ENCODE measurements at places on chromosomes 2 and 18.

DNA sequence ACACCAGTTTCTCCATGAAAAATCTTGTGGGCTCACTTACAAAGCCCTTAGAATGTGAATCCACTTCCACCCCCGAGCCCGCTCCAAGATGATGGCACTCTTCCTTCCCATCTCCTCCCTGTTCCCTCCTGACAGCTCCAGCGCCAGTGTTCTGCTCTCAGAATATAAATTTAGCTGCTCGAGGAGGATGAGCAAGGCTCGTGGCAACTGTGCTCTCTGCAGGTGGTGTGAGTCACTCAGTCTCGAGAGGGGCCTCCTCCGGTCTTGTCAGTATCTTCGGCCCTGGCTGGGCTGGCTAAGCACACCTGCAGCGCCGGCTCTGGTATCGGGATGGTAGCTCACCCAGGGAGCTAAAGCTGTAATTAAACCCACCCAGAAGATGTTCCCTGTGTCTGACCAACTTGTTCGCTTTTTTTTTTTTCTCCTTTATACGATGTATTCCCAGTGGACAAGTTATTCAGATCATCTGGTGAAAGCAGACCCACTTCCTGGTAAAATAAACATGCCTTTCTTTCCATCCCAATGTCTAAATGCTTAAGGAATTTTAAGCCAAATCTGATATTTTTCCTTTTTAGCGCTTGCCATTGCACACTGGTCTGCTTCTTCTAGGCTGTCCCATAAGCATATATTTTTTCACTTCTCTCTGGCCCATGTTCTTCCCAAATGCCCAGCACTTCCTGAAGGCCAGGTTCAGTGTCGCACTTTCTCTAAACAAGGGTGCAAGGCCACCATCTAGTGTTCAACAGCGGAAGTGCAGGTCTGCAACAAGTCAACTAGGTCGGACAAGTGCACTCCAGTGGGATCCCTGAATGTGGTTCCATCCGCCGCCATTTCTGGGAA lies 31.4 kb upstream of the YPEL5 start:
- peak; percentile 43 for DNase-seq

GRCh38 chr2:239910851-239911640 lies 114.1 kb downstream of the NDUFA10 start:
- DNase-seq = no peak

- DNase-seq = no peak
Observed at GRCh38 chr2:237883951-237884446, 24.6 kb downstream of the RAMP1 start.

DNA sequence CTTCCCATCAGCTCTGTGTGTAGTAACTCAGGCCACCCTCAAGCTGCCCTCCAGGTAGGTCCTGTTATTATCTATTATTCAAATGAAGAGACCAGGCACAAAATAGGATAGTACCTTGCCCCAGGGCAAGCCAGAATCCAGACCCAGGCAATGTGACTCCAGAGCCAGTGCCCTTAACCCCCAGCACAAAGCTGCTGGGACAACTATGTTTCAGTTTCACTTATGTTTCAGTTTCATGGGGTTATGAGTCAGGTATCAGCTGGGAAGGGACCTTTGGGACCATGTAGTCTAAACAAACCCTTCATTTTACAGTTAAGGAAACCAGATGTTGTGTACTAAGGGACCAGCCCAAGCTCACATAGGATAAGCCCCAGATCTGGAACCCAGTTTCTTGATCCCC lies 10.0 kb downstream of the HK2 start:
- DNase-seq = no peak

DNA sequence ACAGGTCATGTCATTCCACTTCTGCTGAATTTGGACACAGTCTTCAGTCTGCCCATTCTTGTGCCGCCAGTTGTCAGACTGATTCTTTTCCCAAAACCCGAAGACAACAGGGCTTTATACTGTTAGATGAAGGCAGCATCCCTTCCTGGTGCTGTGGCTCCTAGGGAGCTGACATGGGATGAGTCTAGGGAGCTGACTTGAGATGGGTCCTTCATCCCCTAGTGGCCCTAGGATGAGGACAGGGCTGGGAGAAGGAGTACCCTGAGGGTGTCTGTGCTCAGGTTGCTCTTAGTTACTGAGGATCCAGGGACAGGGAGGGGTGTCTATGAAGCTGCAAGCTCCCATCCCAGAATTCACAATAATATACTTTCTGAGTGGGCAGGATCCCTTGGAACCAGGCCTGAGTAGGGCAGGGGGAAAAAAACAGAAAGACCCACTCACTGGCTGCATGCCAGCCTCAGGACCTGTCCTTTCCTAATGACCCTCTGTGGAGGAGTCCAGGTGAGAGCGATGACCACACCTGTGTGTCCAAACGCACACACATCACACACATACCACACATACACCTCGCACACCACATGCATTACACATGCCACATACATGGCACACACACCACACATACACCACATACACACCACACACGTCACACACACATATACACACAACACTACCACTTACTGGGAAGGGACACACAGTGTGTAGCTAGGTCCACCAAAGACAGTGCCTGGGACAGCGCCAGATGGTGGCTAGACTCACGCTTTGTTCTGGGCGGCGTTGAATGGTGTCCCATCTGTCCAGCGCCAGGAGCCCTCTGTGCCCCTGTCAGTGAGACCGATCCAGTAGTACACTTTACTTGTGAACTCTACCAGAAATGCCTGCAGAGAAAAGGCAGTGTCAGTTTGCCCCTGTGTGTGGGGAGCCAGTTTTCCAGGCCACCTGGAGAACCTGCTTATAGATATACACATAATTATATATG lies 11.1 kb downstream of the CLEC4F start:
- DNase-seq = no peak

- DNase-seq = peak; percentile 26
Observed at GRCh38 chr2:152200565-152201465, 25.3 kb upstream of the STAM2 start.

DNA sequence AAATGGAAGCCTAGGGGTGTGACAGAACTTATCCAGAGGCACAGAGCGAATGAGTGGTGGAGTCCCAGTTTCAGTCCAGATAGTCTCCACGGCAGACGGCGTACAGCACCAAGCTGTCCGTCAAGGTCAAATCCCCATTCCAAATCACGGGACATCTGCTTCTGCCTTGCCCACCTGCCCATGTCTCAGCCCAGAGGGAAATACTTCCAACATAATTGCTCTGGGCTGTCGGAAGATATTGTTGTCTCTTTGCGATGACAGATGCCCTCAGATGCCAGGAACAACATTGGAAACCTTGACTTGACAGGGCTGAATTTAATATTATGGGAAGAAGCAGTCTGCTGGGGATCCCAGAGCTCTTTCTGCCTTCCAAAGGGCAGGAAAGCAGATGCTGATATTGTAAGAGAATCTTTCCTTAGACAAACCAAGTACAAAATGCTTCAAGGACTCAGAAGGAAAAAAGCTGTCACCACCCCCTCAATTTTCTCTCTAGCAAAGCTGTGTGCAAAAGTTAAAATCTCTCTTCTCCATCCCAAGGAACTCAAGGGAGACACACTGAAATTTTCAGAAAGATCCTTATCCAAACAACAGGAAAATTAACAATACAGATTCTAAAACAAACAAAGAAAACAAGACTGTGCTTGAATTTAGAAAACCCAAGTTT lies 364.0 kb downstream of the LRATD1 start:
- no peak for DNase-seq

DNA sequence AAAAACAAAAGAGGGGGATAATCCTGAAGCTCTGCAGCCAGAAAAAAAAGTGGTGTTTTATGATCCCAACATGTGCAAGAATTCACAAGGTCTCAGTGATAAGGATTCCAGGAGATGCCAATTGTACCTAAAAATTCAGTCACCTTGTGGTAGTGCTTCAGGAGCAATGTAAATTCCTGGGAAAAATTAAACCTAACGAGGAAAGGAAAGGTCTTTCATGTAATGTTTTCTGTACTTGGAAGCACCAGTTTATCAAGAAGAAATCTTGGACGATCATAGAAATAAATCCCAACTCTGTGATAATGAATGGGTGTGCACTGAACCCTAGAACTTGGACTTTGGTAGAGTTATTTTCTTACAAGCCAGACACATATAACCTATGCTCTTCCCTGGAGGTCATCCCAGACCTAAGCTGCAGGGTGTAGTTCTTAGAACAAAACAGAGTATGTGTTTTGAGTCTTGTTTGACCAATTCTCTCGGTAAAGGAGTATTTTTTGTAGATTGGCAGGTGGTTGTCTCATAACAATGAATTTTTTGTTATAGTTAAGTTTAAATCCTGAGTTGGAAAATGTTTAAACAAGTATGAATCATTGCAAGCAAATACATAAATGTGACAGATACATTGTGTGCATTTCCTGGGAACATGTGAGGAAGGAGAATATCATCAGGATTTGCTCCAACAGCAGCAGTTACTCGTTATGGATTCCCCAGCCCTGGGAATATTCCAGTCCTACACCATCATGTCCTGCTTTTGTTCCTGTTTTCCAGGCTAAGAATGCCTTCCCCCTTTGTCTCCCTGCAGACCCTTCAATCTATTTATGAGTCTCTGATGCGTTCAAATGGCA lies 224.6 kb downstream of the NAPG start:
- DNase-seq = no peak

DNA sequence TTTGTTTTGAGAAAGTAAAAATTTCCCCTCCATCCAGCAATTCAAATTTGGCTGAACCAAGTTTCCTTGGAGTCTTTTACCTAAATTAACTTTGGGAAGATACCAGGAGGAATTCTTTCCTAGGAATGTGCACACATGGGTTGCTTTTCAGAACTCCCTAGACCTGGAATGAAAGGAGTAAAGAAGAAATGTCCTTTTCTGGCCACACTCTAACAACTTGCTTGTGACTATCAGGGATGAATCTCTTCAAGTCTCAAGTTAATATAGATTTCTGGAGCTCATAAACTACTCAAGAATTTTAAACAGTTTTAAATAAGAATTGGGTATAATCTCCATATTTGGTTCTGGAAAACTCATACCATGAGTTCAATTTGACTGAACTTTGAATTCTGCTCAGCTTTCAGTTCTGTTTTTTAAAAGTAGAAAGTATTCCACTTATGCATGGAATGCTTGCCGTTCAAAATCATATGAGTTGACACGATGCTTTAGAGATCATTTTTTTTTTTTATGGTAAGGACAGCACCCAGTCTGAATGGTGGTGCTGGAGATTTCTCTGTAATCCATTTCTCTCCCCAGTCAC lies 7.7 kb downstream of the RASGRP3 start:
- no peak for DNase-seq

- DNase-seq = no peak
Observed at GRCh38 chr2:598058-598802, 79.0 kb downstream of the TMEM18 start.

DNA sequence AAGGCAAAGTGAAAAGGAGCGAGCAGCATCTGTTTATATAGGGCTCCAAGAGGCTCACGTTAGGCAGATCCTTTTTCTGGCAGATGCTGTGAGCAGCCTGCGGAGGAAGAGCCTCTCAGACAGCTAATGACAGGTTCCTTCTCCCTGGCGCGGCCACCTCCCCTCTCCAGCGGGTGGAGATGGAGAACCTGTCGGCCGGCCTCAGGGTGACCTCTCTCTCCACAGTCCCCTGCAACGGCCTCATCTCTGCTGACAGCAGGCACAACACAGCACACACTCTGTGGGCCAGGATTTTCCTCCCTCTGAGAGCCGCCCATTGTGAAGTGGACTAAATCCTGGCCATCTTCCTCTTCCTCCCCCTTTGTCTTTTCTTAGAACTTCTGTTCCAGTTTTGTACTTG lies 119.8 kb downstream of the PRKCE start:
- DNase-seq = no peak

GRCh38 chr2:120733238-120733932 lies 2.3 kb upstream of the GLI2 start:
- DNase-seq = no peak

- DNase-seq = no peak
Observed at GRCh38 chr2:128309280-128310093, 9.2 kb downstream of the HS6ST1 start.

DNA sequence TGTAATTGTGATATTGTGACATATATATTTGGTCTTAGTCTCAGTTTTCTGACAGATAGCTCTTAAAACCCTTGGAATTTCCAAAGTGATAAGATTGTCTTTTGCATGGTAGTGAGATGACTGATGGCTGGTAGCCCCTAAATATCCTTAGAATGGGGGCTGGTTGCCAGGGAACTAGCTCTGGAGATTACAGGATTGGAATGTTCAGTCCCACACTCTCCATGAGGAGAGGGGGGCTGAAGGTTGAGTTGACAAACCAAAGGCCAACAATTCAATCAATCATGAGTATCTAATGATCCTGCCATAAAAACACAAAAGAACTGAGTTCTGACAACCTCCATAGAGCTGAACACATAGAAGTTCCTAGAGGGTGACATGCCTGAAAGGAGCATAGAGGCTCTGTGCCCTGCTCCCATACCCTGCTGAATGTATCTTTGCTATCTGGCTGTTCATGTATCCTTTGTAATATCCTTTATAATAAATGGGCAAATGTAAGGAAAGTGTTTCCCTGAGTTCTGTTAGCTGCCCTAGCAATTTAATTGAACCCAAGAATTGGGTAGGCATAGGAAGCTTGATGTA lies 1680.3 kb upstream of the PIK3C3 start:
- DNase-seq = no peak

DNA sequence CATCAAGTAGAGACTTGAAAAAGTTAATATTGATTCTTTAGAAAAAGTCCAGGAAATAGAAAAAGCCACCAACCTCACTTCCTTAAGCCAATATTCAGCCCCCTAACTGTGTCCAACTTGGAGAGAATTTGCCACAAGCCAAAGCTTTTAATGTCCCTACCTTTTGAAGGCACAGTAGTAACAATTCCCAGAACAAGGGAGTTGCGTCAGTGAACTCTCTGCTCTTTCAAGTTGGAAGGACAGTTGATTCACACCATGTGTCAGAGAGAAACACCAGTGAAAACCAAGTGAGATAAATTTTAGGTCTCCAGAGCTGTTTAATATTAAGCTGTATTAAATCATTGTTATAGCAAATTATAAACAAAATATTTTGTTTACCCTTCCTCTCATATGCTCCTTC lies 66.1 kb downstream of the EXOC6B start:
- no peak for DNase-seq

DNA sequence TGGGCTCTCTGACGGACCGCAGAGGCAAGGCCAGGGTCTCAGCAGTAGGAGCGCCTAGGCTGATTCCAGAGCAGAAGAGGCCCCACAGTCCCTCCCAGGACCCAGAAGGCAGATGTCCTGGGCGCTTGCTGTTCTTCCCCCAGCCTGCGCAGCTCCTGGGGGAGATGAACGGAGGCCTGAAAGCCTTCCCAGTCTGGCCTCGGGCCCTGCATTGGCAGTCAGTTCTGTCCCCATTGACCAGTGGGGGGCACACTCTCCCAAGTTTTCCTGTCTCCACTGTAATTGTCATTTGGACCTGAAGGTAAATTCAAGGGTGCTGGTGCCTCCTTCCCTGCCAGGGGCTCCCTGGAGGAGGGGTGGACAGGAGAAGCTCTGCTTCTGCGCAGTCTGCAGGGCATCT lies 345.7 kb downstream of the CYP26B1 start:
- peak; percentile 9 for DNase-seq
